GM23338 (cell line): ENCODE measurements at places on chromosomes 5 and 9.

DNA sequence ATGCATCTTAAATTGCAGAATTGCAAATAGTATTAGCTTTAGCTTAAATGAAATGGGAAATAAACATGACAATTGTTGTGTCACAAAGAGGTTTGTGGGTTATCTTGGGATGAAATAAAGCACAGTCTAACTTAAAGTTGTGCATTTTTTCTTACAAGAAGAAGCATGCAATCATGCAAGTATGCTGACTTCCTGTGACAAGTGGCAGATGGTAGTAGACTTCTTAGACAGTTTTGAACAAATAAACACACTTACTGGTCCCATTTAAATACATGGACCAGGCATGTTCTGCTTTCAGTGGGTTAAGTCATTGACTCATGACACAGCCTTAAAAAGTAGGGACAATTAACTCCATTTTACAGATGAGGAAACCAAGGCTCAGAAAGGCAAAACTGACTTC is 15.9 kb upstream of the C5orf63 start:
- no peak for DNase-seq

DNA sequence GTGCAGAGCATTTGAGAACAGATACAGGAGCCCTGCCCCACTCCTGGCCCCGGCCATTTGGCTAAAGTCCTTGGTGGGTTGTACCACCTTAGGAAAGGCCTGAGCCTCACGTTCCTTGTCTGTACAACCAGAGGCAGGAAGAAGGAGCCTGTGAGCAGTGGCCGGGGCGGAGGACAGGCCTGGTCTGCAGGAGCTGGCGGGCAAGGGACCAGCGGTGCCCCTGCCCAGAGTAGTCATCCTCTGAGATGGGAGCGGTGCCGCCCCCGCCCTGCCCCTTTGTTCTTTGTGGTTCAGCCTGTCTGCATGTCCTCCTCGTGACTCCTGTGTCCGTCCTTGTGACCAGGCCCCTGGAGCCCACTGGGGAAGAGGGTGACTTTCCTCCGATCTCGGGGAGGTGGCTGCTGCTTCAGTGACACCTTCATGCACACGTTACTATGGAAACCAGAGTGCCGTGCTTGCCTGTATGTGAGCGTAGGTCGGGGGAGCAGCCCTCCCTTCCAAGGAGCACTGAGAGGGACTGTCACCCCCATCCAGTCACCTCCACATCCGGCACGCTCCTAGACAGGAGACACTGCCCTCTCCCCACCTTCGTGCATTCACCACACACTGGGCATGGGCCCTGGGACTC is 42.9 kb downstream of the UNC5A start:
- DNase-seq = no peak

GRCh38 chr9:84738353-84738752 is 68.8 kb downstream of the NTRK2 start:
- no peak for DNase-seq

- DNase-seq = peak; percentile 15
These were observed 149.8 kb downstream of the ICE1 start for GRCh38 chr5:5572010-5572865.

DNA sequence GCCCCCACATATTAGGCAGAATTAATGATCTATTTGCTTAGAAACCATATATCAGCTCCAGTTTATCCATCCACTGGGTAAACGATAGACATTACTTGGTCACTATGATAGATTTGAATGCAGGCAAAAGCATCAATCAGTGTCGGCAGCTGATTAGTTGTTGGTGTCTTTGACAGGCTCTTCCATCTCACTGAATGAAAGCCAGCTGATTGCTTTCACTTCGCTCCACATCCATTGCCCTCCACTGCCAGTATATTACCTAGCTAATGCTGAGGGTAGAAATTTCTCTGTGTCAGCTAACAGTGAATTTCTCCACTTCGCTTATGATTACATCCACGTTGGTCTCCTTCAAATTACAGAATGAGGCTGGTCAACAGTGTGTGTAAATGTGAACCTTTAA is 821.3 kb upstream of the TYRP1 start:
- no peak for DNase-seq

GRCh38 chr9:95273369-95274022 is 44.0 kb downstream of the FANCC start:
- DNase-seq = no peak

- DNase-seq = no peak
These were observed 574.9 kb upstream of the DMAC1 start for GRCh38 chr9:8374471-8374870.

GRCh38 chr9:13491493-13492424 is 212.3 kb upstream of the MPDZ start:
- DNase-seq = peak; percentile 93

- peak; percentile 62 for DNase-seq
These were observed 47.1 kb downstream of the IZUMO3 start for GRCh38 chr9:24498632-24499031.

GRCh38 chr5:83340511-83340918 is 131.0 kb upstream of the VCAN start:
- DNase-seq = no peak

DNA sequence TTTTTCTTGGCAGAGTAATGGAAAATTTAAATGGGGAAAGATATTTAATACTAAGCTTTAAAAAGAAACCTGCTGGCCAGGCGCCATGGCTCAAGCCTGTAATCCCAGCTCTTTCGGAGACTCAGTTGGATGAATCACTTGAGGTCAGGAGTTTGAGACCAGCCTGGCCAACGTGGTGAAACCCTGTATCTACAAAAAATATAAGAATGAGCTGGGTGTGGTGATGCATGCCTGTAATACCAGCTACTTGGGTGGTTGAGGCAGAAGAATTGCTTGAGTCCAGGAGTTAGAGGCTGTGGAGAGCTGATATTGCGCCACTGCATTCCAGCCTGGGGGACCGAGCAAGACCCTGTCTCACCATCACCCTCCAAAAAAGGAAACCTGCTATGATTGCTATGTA is 32.8 kb downstream of the TUT7 start:
- no peak for DNase-seq

DNA sequence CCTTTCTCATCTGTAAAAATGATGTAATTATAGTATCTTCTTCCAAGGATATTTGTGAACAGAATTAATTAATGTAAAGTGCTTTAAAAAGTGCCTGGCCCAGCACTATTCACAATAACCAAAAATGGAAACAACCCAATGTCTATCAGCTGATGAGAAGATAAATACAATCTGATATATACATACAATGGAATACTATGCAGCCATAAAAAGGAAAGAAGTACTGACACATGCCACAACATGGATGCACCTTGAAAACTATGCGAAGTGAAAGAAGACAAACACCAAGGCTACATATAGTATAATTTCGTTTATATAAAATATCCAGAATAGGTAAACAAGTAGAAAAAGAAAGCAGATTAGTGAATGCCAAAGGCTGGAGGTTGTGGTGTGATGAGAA is 24.1 kb downstream of the DPYSL3 start:
- DNase-seq = no peak

DNA sequence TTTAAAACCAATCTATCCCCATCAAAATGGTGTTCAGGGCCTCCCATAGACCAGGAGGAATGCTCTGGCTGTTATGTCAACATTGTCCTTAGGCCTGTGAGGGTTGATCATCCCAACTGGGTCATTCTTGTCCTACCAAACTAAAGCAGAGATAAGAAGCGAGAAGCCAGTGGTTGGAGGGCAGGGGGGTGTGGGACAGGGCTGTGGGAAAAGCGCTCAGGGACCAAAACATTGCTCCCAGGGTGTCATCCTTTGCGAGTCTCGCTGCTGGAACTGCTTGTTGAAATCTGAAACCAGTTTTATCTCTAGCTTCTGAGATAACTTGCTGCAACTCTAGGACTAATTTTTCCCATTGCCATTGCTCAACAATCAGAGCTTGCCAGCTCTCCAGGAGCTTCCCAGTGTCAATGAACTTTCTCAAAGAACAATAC is 48.1 kb downstream of the SPATA31C2 start:
- DNase-seq = no peak

GRCh38 chr9:93266521-93267001 is 82.6 kb downstream of the WNK2 start:
- DNase-seq = no peak

- no peak for DNase-seq
These were observed 66.0 kb downstream of the AOPEP start for GRCh38 chr9:94792511-94792910.

GRCh38 chr5:41465493-41466171 is 44.8 kb downstream of the PLCXD3 start:
- DNase-seq = no peak

- DNase-seq = peak; percentile 58
These were observed 974 bp downstream of the CCDC69 start for GRCh38 chr5:151222790-151223446.

DNA sequence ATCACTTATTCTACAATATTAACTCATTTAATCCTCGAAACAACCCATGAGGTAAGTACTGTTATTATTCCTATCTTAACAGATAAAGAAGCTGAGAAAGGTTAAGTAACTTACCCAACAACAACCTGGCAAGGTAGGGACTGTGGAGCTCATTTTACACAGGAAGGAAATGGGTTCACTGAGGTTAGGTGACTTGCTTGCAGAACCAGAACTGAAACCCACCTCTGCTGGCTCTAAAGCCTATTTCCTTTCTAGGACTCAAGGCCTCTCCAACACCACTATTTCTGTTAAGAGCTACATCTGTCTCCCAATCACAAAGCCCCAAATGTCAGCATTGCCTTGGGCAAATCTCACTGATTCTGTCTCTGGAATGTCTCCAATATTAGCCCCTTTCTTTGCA is 38.9 kb upstream of the IFNK start:
- DNase-seq = no peak

DNA sequence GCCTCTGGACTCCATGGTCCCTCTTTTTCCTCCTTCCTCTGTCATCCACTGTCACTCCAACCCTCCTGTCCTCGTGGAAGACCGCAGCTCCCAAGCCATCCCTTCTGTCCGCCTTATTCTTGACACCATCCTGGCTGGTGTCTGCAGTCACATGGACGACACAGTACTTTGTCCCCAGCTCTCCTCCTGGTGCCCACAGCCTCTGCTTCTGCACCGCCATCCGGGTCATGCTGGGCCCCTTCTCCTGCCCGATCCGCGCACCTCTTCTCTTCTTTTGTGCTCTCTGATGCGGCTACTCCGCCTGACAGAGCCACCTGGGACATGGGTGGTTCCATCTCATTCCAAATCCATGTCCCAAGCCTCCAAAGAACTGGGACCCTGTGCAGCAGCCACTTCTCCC is 22.5 kb downstream of the ROPN1L start:
- DNase-seq = no peak

GRCh38 chr9:105735366-105735765 is 41.0 kb downstream of the TMEM38B start:
- no peak for DNase-seq

- DNase-seq = no peak
These were observed 321.7 kb downstream of the SH3GL2 start for GRCh38 chr9:17900606-17901005.

DNA sequence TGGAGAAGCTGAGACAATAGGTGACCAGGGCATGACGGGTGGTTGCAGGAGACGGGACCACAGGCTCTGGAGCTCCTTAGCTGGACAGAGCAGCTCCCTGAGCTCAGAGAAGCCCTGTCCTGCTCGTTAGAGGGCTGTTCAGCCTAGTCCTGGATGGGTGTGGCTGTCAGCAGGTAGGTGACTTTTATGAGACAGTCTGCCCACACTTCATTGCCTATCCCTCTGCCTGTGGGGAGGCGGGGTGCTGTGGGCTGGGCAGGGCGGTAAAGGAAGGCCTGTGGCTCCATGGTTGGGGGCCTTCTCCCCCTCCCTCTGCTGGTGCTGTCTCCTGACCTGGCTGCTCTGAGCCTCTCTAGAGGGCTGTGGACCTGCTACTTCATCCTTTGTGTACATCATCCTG is 134.6 kb downstream of the RXRA start:
- no peak for DNase-seq

GRCh38 chr5:124956471-124957029 is 210.1 kb upstream of the ZNF608 start:
- DNase-seq = no peak

- no peak for DNase-seq
These were observed 283.0 kb upstream of the ITGA1 start for GRCh38 chr5:52504584-52505240.

- DNase-seq = no peak
These were observed 11.4 kb downstream of the DCAF10 start for GRCh38 chr9:37811906-37812476.

GRCh38 chr9:127927201-127927987 is 3.2 kb downstream of the PIP5KL1 start:
- DNase-seq = peak; percentile 97

DNA sequence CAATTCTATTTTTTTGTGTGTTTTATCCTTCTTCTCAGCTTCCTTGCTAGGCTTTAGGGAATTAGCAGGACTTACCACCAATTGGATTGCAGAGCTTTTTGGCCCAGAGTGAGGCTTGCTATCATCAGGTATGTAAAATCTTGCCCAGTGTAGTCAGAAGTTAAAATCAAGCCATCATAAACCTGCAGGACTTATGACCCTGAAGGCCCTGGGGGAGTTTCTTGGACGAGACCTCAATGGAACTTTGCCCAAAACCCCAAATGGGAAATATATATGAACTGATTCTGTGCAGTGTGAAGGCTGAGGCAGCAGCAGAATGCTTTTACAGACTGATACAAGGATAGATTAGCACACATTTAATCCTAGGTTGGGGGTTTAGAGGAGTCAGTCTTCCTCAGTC is 287.0 kb downstream of the SH3GL2 start:
- no peak for DNase-seq

- DNase-seq = no peak
These were observed 135.4 kb downstream of the GABRB2 start for GRCh38 chr5:161411156-161411555.

GRCh38 chr5:43386960-43387362 is 25.2 kb downstream of the CCL28 start:
- DNase-seq = no peak

- DNase-seq = no peak
These were observed 18.0 kb upstream of the FBP2 start for GRCh38 chr9:94611638-94612068.

GRCh38 chr5:142063878-142064331 is 44.7 kb upstream of the NDFIP1 start:
- peak; percentile 78 for DNase-seq
